Mammary epithelial cell (primary cell): ENCODE measurements at places on chromosomes 13 and 19. TPM values are rescaled to one million over a fixed set of nuclear protein-coding genes. Genes with fewer than 3 reads are reported as not detected.

- DNase-seq, result no peak
These were observed 52.5 kb downstream of the SLITRK1 start for GRCh38 chr13:83829810-83830209.

Gene RAVER1
- 27.4 and 43.0 TPM in 2 replicates for total RNA-seq

Gene CYP4F2
- 0.68 and 1.0 TPM in 2 replicates for total RNA-seq

GRCh38 chr13:39202746-39203145 lies 164.5 kb downstream of the NHLRC3 start:
- DNase-seq, result no peak

- DNase-seq, result no peak
These were observed 3.0 kb downstream of the MARK4 start for GRCh38 chr19:45254044-45254531.

DNA sequence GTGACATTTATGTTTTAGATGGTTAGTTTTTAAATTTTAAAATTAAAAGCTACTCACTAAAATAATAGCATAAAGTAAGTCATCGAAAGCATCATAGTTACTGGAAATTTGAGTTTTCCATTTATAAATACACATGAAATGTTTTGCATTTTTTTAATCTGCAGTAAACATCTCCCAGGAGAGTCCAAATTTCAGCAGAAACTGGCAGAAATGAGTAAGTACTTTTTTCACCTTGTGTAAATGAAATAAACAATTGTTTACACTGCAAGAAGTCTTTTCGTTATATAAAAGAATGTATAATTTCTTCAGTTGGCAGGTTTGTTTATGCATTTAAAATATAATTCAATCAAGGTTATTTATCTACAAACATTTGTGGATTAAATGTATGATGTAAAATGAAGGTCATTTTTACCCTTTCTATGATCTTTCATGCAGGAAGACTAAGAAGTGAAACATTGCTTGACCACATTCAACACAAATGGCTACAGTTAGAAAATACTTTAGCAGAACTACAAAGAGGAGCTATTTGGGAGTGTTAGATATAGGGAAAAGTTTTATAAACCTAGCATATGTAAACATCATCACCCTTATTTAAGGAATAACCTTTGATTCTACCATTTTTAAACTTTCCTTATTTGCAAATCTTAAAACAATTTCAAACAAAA lies 55.6 kb downstream of the RCBTB2 start:
- DNase-seq, result no peak

DNA sequence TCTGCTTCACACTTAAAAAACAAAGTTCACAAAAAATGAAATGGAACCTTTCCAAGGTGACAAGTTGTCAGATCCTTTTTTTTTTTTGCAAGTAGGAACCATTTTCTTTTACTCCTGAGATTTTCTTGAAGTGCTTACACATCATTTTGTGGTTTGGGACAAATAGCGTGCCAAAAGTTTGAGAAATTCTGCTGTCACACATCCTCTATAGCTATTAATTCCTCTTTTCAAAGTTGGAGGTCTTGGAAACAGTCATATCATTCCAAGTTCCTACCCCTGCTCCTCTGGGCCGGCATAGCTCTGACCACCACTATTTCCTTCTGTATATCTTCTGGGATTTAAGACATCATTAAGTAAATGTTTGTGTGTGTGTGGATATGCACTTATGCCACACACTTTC lies 421.6 kb upstream of the SLC10A2 start:
- no peak for DNase-seq

- DNase-seq, result peak; percentile 31
These were observed 730.8 kb downstream of the EFNB2 start for GRCh38 chr13:105804561-105805190.

- no peak for DNase-seq
These were observed 10.5 kb upstream of the OVOL3 start for GRCh38 chr19:36100476-36100875.

Gene KISS1R
- not detected for total RNA-seq

DNA sequence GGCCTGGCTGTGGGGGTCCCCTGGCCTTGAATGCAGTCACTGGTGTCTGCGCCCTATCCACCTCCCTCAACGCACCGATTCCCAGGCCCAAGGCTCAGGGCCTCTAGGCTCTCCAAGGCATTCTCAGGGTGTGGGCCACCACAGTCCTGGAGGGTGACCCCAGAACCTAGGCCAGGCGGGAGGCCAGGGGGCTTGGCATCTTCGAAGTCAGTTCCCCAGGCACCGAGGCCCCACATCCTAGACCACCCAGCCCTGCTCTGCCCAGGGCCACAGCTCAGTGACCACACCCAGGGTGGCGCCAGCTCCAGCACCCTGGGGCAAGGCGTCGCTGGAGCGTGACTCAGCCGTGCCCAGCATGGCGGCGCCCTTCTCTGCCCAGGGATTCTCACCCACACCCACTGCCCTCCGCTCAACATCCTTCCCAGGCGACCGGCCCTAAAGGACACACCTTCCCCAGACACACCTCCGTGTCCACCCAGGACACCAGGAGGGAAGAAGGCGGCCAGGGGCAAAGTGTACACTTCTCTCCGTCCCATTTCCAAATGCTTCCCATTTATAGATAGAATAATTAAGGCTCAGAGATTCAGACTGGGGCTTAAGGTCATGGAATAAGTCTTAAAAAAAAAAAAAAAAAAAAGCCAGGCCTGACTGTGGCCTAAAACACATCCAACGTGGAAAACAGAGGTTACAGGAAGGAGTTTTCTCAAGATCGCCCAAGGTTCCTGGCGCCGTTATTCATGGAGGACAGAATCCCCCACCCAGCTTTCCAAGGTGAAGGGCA lies 36.4 kb upstream of the NANOS3 start:
- DNase-seq, result peak; percentile 80
